Metanephros (tissue), 2 donors: ENCODE measurements at places on chromosomes 6 and 20. TPM values are rescaled to one million over a fixed set of nuclear protein-coding genes. Genes with fewer than 3 reads are reported as not detected.

Gene MAP1LC3A
- total RNA-seq = 42.6 TPM

Gene SIM1
- total RNA-seq = 34.3 TPM

Gene CDSN
- not detected for total RNA-seq

Gene PPP1R14C
- 17.6 TPM for total RNA-seq

Gene TMEM200A
- total RNA-seq = 22.4 TPM

Gene ARMC2
- 4.4 TPM for total RNA-seq

Gene SLC35B3
- total RNA-seq = 17.4 TPM

Gene KIF25
- total RNA-seq = 0.18 TPM

Gene BPI
- total RNA-seq = 6.4 TPM

Gene C6orf58
- not detected for total RNA-seq

Gene RIMS4
- 1.1 TPM for total RNA-seq

Gene SOX4
- 136 TPM for total RNA-seq

Gene C20orf144
- total RNA-seq = not detected

Gene BCAS4
- 4.8 TPM for total RNA-seq

Gene SEMG1
- not detected for total RNA-seq

Gene SLC22A16
- 1.2 TPM for total RNA-seq

Gene LPA
- 0.06 TPM for total RNA-seq

Gene ABRACL
- 19.1 TPM for total RNA-seq
